CD4-positive, alpha-beta T cell treated with Interleukin-6 for 4 hours (primary cell): ENCODE measurements at places on chromosomes 6 and 20.

DNA sequence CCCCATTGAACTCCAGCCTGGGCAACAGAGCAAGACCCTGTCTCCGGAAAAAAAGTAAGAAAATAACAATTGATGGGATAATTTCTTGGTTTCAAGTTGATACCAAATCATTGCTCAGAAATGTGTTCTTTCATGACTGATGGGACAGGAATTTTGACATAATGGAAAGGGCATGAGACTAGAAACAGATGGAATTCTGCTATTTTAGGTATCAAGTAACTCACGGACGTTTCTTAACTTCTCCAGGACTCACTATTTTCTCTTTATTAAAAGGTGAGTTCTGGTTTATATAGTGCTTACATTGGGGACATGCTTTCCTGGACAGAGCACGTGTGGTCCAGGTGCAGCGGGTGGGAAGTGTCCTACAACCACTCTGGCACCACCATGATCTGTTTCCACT lies 6.0 kb upstream of the DSP start:
- no peak for DNase-seq

- DNase-seq: no peak
Measured at GRCh38 chr20:19547547-19547946, 210.5 kb upstream of the RIN2 start.

- DNase-seq: no peak
Measured at GRCh38 chr6:95294043-95294442, 283.3 kb upstream of the MANEA start.

DNA sequence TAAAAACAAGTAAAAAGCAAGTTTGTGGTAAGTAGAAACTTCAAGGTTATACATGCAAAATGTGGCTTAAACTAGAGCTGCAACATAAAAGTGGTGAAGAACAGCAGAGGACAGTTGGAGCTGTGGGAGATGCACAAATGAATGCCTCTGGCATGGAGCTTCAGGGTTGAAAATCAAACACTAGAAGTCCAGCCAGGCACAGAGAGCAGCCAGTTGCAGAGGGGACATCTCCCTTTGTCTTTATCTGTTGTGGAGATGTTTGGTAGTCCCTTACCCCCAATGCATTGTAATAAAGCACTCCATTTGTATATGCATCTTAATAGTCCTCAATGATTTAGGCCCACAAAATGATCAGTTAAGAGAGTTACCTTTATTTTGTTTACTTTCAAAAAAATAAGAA lies 73.1 kb upstream of the C20orf144 start:
- no peak for DNase-seq

DNA sequence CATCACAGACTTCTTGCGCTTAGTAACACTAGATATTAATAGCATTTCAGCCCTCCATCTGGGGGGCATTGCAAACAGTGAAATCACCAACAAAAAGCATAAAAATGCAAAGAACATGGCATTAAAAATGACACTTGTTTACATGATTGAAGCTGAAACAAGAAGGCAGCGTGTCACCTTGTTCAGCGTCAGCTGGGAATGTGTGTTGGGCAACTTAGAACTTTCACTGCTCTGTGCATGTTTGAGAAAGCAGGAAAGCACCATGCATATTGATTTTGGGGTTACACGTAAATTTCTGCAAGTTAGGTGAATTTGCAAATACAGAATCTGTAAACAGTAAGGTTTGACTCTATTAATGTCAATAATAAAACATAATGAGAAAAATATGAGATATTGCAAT lies 162.9 kb downstream of the SOX4 start:
- no peak for DNase-seq

DNA sequence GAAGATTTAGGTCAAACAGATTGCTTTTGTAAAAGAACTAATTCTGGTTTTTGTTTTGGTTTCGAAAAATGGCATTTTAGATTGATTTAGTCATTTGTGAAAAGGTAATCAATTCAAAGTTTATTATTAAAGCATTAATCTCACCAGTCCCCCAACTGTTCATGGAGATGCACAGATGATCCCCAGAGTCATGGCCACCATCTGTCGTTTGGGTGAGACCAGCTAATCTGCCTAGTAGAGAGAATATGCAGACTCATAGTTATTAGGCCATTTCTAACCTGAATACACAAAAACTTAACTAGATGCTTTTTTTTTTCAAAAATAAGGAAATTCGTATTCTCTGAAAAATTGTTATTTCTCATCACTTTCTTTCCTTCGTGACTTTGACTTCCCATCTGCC lies 58.1 kb downstream of the C6orf58 start:
- DNase-seq: no peak

GRCh38 chr6:154448448-154449096 lies 61.9 kb downstream of the CNKSR3 start:
- DNase-seq: no peak
